SJSA1 (cell line): ENCODE measurements at places on chromosomes 6 and 20. TPM values are rescaled to one million over a fixed set of nuclear protein-coding genes. Genes with fewer than 3 reads are reported as not detected.

DNA sequence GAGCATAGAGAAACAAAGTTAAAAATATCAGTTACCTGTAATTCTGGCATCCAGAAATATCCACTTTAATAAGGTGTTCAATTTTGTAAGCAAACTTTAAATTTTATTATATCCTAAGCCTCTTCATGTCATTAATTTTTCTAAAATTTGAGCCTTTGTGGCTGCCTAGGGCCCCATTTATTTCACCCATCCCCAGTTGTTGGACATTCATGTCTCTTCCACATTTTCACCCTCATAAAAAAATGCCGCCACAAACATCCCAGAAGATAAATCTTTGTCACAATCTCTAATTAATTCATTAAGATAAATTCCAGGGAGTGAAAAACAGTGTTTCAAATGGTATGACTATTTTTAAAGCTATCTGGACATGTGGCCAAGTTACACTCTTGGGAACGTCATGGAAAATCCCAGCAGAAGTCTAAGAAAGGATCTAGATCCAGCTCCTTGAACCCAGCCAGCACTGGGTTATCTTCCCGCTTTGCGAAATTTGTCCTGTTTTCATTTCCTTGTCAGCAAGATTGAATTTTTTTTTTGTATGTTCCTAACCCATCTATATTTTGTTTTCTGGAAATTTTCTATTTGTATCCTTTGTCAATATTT lies 97.2 kb downstream of the TMEM242 start:
- no peak for DNase-seq

Gene PRR18
- 0.76 and 1.0 TPM in 2 replicates for total RNA-seq

GRCh38 chr20:2693286-2694007 lies 867 bp downstream of the EBF4 start:
- DNase-seq, result peak; percentile 56

GRCh38 chr20:38685853-38686473 lies 38.3 kb upstream of the SLC32A1 start:
- DNase-seq, result peak; percentile 16

- DNase-seq, result no peak
Measured at GRCh38 chr6:111731456-111732195, 125.9 kb upstream of the TRAF3IP2 start.

DNA sequence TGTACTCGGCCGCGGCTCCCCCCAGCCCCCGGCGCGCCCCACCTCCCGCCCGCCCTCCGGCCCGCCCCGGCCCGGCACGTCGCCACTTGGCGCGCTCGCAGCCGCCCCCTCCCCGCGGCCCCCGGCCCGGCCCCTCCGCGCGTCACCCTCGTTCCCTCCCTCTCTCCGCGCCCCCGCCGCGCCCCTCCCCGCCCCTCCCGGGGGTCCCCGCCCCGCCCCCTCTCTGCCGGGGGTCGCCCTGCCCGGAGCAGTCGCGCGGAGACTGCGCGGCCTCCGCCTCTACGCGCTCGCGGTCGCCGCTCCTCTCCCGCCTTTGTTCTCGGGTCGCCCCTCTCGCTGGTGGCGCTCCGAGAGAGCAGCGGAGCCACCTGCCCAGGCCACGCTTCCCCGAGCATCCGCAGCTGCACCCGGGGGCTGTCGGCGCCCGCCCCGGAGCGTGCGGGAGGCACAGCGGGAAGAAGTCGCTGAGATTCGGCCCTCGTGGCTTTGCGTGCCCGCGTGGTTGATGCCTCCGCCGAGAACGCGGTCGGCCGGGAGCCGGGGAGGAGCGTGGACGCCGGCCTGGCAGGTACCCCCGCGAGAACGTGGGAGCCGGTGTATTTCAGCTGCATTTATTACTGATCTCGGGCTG lies at the start of gene PHF10:
Gene PHF10 (minus strand): TSS at position 7 of the 631 bp plus-strand sequence. CDS start 569 bp downstream, outside the sequence.
- peak; percentile 37 for DNase-seq

DNA sequence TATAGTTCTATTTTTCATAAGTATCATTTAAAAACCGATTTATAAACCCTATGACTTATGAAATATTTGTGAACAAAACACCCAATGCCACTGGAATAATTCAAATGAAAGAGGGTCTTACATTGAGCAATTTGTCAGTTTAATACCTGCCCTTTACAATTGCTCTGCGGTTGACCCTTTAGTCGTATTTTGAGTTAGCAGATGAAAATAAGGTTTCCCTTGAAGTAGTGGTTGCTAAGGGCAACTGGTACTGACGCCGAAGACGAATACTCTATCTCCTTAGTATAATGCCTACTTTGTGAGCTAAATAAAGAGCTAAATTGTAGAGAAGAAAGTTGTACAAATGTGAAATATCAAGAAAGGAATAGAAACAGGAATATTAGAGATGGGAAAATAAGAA lies 69.4 kb downstream of the KCNQ5 start:
- DNase-seq, result no peak
